ENCODE measurements at places on chromosomes 16 and 17.

DNA sequence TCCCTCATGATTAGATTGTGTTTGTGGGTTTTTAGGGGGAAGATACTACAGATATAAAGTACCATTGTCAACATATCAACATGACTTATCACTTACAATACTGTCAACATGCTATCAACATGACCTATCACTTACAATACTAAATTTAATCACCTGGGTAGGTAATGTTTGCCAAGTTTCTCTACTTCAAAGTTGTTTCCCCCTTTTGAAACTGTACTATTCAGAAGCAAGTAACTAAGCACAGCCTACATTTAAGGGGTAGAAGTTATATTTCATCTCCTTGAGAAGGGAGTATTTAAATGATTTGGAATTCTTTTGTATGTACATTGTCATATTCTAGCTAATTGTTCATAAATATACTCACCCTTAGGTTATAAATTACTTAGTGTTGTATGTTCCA, 68.7 kb downstream of the TRIM37 start:
- DNase-seq = no peak

DNA sequence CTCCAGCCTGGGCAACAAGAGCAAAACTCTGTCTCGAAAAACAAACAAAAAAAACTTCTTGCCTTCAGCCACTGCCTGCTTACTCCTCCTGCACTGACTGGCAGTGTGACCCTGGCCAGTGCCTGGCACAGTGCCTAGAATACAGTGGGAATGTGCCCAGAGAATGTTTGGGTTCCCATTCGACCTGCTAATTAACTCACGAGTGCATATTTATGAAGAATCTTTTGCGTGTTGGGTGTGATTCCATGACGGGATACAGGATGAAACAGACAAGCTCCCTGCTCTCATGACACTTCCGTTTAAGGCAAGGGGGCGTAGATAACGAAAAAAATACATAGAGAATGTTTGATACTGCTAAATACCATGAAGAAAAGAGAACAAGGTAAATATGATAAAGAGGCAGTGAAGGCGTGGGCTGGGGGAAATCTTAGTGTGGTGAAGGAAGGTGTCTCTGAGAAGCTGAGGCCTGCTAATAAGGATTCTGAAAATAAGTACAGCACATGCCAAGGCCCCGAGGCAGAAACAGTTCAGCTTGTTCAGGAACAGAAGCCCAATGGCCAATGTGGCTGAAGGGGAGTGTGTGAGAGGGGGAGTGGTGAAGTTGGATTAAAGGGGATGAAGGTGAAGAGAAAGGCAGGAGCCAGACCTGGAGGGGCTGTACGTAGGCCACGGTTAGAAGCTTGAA, 4.3 kb downstream of the ABI3 start:
- no peak for DNase-seq

DNA sequence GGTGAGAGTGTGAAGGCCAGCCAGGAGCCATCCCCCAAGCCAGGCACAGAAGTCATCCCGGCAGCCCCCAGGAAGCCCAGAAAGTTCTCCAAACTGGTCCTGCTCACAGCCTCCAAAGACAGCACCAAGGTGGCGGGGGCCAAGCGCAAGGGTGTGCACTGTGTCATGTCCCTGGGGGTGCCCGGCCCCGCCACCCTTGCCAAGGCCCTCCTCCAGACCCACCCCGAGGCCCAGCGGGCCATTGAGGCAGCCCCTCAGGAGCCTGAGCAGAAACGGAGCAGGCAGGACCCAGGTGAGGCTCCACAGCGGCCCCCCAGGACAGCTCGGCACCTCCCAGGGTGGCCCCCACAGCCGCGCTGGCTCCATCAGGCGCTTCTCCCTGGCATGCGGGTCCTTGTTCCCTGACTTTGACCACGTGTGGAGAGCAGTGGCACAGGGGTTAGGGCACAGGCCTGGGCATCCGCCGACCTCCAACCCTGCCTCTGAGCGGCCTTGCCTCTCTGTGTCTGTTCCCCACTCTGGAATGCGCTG, 13.5 kb downstream of the FLYWCH2 start:
- no peak for DNase-seq

GRCh38 chr17:30824002-30824355, 513 bp downstream of the CRLF3 start:
- DNase-seq = no peak

- DNase-seq = no peak
Observed at GRCh38 chr17:68125111-68125870, 89.8 kb downstream of the KPNA2 start.

DNA sequence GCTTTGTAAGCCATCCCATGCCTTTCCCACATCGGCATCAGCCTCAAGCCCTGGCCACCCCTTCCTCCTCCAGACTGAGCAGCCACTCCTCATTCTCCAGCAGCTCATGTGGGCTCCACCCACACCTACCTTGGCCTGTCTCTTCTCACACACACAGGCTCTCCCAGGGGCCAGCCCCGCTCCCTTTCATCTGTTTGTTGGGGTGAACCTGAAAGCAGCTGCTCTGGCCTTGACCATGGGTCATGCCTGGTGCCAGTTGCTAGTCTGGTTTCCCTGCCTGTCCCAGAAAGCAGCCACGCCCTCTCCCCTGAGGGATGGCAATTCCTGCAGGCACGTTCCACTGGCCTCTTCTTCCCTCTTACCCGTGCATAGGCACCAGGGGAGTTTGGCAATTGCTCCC, 11.4 kb upstream of the TMEM238L start:
- no peak for DNase-seq

DNA sequence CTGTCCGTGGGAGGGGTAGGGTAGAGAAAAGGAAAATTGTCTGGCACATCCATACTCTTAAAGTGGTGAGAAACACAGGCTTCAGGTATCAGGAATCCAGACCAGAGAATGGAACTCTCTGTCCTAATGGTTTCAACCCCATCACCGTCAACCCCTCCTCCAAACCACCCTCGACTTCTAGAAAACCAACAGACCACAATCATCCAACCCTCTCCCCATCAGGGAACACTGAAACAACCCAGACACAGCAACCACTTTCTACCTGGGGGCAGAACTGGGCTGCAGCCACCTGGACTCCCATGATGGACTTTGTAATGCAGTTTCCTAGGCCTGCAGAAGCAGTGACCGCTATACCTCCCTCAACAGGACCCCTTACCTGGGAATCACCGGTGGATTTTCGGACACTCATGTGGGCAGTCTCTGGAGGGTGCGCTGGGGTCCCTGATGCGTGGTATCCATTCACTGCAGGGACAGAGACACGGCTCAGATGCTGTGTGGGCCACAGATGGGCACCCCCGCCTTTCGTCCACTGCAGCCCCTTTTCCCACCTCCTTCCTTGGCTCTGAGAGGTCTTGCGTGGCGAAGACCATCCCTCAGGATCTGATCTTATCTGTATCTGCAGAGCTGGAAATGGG, 64.3 kb upstream of the RCVRN start:
- no peak for DNase-seq

GRCh38 chr16:9134739-9135138, 43.3 kb downstream of the HAPSTR1 start:
- peak; percentile 34 for DNase-seq

DNA sequence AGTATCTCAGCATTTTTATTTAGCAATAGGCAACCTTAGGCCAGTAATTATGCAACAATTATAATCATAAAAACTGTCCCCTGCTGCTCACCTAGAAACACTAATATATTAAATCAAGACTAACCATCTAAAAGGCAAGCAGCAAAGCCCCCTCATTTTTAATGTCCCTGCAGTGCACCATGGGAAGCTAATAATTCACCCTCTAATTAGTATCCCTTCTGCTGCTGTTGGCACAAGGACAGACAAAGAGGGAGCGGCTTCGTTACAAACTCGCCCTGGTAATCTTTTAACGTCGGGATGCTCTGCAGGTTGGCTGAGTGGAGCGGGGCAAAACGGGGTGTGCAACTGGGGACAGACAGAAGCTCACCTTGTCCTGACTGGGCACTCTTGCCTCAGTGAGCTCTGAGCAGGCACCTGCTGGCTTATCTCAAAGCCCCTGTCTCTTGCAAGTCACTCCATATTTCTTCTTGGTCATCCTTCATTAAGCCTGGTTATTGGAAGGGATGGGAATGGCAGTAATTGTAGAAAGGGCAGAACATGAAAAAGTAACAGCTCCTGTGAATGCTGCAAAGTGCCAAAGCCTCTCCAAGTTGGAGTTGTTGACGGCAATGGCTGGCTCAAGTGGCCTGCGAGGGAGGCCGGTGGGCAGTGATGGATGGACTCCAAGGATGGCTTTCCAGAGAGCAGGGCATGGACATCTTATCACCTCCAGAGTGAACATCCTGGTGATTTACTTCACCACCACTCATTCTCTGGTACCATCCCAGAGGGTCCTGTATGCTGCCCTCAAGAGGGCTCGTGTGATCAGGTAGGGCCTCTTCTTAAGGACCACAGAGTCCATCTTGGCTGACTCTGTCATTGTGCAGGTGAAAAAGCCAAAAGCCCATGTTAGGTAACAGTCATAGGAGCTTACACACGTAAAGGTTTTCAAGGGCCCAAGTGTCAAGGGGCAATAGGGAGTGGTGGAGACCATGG, 219.6 kb upstream of the N4BP1 start:
- no peak for DNase-seq

GRCh38 chr17:67481808-67482207, 104.7 kb downstream of the PITPNC1 start:
- no peak for DNase-seq

- no peak for DNase-seq
Observed at GRCh38 chr16:89193576-89194293, 6.6 kb downstream of the SLC22A31 start.

GRCh38 chr17:75843577-75844529, at the start of gene UNC13D:
TSS of gene UNC13D (minus strand) at chr17:75844404. CDS start at chr17:75844337, 67 bp downstream.
- DNase-seq = peak; percentile 49

GRCh38 chr17:36910513-36910912, 26.8 kb upstream of the LHX1 start:
- DNase-seq = no peak

DNA sequence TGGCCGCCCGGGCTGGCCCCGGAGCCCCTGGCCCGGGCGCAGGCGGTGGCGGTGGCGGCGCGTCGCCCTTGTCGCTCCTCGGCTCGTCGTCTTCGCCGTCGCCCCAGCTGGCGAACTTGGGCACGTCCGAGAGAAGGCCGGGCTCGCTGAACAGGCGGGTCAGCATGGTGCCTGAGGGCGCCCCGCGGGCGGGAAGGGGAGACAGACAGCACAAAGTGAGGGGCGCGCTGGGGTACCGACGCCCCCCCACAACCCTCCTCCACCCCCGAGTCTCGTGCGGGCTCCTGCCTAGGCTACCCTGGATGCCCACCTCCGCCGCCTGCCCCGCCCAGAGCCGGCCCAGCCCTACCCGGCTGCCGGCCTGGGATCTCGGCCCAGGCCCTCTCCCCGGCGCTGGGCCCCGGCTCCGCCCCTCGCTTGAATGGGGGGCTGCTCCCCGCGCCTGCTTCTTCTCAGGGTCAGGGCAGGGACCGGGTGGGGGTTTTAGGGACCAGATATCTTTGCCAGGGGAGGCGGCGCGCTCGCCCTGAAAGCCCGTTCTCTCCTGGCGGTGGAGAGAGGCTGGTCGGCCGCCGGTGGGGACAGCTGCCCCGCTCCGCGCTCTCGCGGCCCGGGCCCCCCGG, 1.2 kb downstream of the NEUROD2 start:
- DNase-seq = no peak

GRCh38 chr17:71316176-71316897, 804.5 kb upstream of the SOX9 start:
- DNase-seq = no peak

GRCh38 chr17:54760836-54761235, 139.8 kb upstream of the TOM1L1 start:
- no peak for DNase-seq

DNA sequence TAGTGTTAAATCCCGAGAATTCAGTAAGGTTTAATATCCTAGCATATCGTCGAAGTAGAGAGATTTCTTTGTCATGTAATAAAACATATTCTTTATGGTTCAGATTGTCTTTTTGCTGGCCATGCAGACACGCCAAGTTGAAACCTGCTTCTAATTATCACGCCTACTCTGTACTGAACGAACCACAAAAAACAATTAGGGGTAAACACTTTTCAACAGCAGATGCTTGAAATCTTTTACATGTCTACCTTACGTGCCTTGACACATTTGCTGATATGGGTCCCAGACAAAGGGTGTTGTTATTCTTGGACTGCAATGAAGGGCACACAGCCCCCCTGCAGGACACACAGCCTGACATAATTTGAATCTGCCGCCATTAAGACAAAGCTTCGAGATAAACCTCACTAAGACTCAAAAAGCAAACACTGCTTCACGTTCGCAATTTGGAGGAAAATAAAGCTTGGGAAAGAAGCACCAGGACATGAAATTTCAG, 13.3 kb downstream of the WIPI1 start:
- DNase-seq = no peak

GRCh38 chr16:69494991-69495392, 70.6 kb downstream of the CYB5B start:
- peak; percentile 24 for DNase-seq

DNA sequence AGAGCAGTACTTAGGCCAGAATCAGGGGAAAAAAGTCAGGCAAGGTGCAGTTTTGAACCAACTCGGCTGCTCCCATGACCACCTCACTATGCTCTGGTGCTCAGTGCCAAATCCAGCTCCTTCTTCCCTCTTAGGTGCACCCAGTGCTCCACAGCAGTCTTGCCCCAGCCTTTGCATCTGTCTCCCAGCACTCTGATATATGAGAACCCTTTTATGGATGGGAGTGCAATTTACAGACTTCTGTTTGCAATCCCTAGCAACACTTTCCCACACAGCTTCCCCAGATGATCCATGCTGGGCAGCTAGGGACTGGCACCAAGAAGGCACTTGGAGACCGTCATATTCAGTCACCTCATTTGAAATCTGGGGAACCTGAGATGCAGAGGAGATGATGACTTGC, 267.9 kb upstream of the CCL2 start:
- DNase-seq = no peak

DNA sequence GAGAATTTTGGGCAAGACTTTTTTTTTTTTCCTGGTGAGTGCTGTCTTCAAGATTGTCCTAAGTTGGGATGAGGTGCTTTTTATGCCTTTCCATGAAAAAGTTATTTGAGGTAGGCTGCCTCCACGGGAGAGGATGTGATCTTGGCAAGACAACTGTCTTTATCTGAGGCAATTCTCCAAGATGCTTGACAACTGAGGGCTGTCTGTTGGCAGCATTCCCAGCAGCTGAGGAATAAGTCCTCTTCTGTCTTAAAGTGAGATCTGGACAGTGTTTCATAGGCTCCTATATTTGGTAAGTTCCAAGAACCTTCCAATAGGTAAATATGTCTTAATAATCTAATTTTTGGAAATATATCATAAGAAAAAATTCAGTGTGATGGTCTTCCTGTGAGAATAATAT, 662.0 kb downstream of the CDH11 start:
- no peak for DNase-seq

GRCh38 chr16:11561454-11561805, 25.3 kb downstream of the LITAF start:
- DNase-seq = no peak

DNA sequence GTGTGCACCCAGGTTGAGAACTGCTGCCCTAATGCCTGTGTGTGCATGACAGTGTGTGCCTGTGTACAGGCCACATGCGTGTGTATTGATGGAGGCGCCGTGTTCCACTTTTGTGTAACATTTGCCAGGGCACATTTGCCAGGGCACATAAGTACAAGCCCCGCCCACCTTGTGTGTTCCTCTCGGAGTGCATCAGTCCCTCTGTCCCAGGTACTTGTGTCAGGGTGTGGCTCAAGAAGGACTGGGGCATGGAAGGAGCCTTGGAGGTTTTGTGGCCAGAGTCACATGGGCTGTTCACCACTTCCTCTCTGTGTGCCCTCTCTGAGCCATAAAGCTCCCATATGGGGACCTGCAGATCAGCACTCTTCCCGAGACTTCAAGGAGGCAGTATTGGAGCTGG, 73.9 kb downstream of the MRM1 start:
- no peak for DNase-seq
